GM23338 (cell line): ENCODE measurements at places on chromosomes 12 and 14. TPM values are rescaled to one million over a fixed set of nuclear protein-coding genes. Genes with fewer than 3 reads are reported as not detected.

DNA sequence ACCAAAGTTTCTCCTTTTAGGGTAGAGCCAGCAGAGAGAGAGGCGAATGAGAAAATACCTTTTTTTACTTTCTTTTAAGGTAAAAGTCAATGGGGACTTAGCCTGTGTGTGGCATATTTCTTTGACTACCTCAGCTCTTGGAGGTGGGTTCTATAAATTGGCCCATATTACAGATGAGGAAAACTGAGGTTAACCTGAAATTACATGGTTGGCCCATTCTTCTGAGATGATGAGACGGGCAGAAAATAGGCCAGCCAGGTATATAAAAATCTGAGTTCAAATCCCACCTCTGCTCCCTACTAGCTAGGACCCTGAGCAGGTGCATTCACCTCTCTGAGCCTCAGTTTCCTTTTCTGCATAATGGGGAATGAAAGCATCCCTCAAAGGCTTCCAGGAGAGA, 22.4 kb downstream of the LHX5 start:
- no peak for DNase-seq
- no peak overlapping the region for H3K27ac ChIP-seq
- no peaks in the 10 kb centered on the region for H3K4me1 ChIP-seq
- H3K27me3 ChIP-seq: no peaks in the 10 kb centered on the region
- H3K36me3 ChIP-seq: no peaks in the 10 kb centered on the region

- DNase-seq: peak; percentile 18
- H3K4me3 ChIP-seq: no peak overlapping the region
- H3K27ac ChIP-seq: peak overlapping the region; percentile 46; the same call in 1 of the 2 replicates
- H3K36me3 ChIP-seq: no peaks in the 10 kb centered on the region
- peaks cover 47% of the 10 kb centered on the region for H3K4me1 ChIP-seq
- peaks cover 5% of the 10 kb centered on the region for H3K27me3 ChIP-seq
Observed at GRCh38 chr14:96739200-96739910, 57.8 kb upstream of the VRK1 start.

GRCh38 chr12:107661830-107662229, 23.8 kb upstream of the PWP1 start:
- DNase-seq: no peak
- H3K36me3 ChIP-seq: no peaks in the 10 kb centered on the region
- no peak overlapping the region for H3K4me3 ChIP-seq
- H3K27me3 ChIP-seq: no peaks in the 10 kb centered on the region

DNA sequence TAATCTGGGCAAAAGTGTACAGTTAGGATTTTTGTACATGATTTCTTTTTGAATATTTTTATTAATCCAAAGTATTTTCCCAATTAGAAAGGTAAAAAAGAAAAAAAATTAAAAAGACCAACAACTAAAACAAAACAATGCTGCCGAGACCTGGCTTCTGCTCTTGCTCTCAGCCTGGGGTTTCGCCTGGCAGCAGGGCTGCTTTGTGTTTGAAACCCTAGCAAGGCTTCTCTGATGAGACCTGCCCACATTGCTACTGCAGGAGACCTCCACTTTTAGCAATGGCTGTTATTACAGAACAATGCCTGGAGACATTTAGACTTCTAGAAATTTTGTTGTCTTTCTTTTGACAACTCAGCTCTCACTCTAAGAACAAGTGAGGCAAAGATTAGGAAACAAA, 1153.0 kb upstream of the TMEM132C start:
- H3K36me3 ChIP-seq: no peaks in the 10 kb centered on the region
- DNase-seq: peak; percentile 9
- H3K4me3 ChIP-seq: no peak overlapping the region
- no peaks in the 10 kb centered on the region for H3K4me1 ChIP-seq

Gene ACRBP
- 2.2 TPM in 1 of 2 replicates, not detected in the other for total RNA-seq
